Body of pancreas (tissue), 4 donors: ENCODE measurements at places on chromosomes 7 and 10. TPM values are rescaled to one million over a fixed set of nuclear protein-coding genes. Genes with fewer than 3 reads are reported as not detected.

DNA sequence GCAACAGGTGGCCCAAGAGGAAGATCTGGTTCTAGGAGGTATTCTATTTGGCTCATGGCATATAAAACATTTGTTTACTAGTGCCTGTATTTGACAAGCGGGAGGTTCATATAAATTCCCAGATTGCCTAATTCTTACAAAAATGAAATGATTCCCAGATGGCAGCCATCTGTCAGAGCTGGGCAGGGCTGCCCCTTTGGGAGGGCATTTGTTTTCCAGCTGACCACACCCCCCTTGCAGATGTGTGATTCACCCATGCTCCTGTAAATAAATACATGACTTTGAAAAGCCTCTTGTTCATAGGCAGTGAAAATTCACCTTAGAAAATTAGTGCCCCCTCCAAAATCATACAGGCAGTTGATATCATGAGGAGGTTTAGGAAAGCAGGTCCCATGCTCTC lies 8.6 kb downstream of the VWC2 start:
- DNase-seq = no peak

GRCh38 chr7:21893401-21893800 lies 52.3 kb downstream of the CDCA7L start:
- DNase-seq = no peak

- no peak for DNase-seq
Measured at GRCh38 chr7:157688533-157689268, 351.9 kb downstream of the DNAJB6 start.

- DNase-seq = no peak
Measured at GRCh38 chr10:56782503-56782902, 421.4 kb upstream of the ZWINT start.

DNA sequence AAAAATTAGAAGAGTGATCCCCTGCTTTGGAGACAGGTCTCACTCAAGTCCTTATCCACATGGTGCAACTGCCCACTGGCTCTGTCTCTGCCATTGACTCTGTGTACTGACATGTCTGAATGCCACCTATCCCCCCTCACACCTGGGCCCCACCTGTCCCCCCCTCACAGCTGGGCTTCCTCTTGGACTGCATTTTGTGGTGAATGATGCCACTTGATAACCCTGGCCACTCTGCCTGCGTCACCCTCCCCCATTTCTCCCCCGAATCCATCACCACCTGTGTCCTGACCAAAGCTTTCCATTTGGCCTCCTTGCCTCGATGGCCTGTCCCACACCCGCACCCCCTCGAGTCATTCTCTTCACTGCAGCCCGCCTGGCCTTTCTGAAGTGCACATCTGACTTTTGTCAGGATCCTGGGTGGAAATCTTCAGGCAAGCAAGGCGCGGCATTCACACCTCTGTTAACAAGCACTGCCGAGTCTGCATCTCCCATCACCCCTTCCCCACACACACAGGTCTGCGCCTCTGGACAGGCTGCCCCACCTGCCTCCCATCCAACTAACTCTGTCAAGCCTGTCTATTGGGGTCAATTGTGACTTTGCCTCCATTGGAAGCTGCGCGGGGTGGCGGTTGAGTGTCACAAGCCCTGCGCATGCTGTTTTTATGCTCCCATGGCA lies 175.3 kb upstream of the KLF14 start:
- DNase-seq = no peak

GRCh38 chr7:70052691-70053090 lies 454.4 kb downstream of the AUTS2 start:
- no peak for DNase-seq

DNA sequence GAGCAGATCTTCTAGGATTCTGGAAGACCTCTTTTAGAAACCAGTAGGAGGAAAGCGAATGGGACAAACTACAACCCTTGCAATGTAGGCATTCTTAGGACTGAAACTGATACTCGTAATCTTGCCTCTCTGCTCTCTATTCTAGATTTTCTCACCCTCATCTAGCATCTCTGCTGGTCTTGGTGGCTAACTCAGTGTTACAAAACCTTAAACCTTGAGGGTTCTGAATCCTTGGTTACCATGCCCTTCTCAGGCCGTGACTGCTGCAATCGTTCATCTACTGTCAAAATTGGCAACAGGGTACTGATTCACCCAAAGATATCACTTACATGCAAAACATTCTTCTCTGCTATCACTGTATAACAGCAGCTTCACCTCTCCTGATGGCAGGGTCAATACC lies 55.2 kb downstream of the SAMD9 start:
- no peak for DNase-seq

Gene GIMAP5
- total RNA-seq = 5.3 TPM

- no peak for DNase-seq
Measured at GRCh38 chr7:115763347-115763746, 267.2 kb downstream of the TFEC start.

Gene STAMBPL1
- total RNA-seq = 26.7 TPM

- DNase-seq = no peak
Measured at GRCh38 chr10:124125305-124126116, 32.1 kb upstream of the CHST15 start.
